ENCODE measurements at places on chromosomes 2 and 18.

DNA sequence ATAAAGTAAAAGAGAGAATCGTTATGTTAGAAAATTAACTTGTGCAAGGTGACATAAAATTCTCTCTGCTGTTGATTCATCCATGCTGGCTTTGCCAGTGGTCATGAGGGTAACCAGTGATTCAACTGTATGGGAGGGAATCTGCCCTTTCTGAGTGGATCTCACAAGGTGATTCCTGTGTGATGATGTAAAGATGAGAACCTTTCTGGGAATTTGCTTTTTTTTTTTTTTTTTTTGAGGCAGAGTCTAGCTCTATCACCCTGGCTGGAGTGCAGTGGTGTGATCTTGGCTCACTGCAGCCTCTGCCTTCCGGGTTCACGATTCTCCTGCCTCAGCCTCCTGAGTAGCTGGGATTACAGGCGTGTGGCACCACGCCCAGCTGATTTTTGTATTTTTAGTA is 23.3 kb downstream of the RAB31 start:
- DNase-seq: no peak

DNA sequence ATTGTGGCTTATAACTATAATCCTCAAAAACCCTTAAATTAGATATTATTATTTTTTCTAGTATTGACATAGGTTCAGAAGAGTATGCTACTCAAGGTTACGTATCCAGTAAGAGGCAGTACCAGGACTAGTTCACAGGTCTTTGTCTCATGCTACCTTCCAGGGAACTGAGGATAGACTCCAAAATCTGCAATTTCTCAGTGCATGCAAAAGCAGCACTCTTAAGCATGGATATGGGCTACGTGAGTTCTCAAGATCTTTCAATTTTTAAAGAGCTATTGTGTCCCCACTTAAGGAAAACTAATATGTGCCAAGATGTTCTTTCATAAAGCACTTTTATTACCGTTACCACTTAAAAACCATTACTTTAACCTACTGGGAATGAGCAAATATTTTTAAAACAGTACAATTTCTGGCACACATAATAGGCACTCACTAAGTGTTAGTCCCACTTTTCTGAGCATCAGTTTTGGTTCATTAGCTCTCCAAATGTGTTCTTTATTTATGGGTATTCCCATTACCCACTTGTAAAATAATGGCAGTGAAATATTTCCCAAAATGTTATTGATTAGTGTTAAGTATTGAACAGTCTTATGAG is 113.8 kb upstream of the TTN start:
- DNase-seq: no peak

GRCh38 chr2:116819355-116819754 is 995.1 kb upstream of the DDX18 start:
- DNase-seq: no peak

GRCh38 chr18:37306432-37306831 is 259.2 kb downstream of the CELF4 start:
- DNase-seq: no peak

- DNase-seq: no peak
These were observed 201.3 kb upstream of the GALNT5 start for GRCh38 chr2:157056200-157056676.

- no peak for DNase-seq
These were observed 36.4 kb downstream of the REEP1 start for GRCh38 chr2:86301009-86301408.

Data from progenitor cell of endocrine pancreas (in vitro differentiated cells).